Activated T-cell treated with anti-CD3 and anti-CD28 coated beads for 4 hours (primary cell): ENCODE measurements at places on chromosomes 2 and 18.

- DNase-seq, result no peak
These were observed 20.6 kb upstream of the ANKRD62 start for GRCh38 chr18:12072996-12073395.

DNA sequence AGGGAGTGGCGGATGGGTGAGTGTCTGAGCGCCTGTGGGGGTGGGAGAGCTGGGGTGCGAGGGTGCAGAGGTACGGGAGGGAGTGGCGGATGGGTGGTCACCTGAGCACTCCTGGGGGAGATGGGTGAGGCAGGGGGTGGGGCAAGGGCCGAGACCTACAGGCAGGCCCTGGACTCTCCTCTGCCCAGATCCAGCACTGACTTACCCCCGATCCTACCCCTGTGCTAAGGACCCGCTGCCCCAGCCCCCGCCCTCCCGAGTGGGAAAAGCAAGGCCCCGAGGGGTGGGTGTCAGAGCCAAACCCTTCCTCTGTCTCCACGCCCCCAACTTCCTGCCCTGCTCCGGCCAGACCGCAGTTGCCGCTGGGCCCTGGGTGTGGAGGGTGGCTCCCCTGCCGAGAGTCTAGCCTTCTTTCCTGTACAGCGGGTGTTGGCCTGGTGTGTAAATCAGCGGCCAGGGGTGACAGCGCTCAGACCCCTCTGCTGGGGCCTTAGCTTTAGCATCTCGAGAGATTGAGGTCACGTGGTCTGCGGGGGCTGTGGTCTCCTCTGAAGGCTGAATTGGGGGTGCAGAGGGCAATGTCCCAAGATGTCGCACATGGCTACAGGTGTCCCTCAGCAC, 12.5 kb downstream of the BOK start:
- no peak for DNase-seq

- no peak for DNase-seq
These were observed 46.5 kb downstream of the TWIST2 start for GRCh38 chr2:238894226-238894949.

DNA sequence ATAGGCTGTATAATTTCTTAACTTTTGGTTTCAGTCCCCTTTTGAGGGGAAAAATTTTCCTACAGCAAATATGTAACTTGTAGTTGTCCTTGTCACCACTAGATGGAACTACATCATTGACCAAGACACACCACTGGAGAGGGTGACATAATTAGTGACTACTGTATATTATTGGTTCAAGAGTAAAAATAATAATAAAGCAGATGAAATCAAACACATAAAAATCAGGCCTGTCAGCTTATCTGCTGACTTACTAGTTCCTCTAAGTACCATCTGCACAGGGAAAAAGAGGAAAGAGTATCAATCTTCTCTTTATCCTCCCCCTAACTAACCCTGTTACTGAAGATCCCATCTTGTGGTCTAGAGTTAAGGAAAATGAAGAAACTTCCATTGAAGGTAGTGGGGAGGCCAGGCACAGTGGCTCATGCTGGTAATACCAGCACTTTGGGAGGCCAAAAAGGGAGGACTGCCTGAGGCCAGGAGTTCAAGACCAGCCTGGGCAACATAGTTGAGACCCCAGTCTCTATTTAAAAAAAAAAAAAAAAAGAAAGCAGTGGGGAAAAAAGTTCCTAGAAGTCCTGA, 29.6 kb upstream of the ENOSF1 start:
- no peak for DNase-seq

- no peak for DNase-seq
These were observed 14.5 kb upstream of the ZNF385B start for GRCh38 chr2:179875864-179876263.
